ENCODE measurements at places on chromosomes 13 and 19.

- DNase-seq: no peak
These were observed 241.4 kb downstream of the ENOX1 start for GRCh38 chr13:43545317-43545874.

DNA sequence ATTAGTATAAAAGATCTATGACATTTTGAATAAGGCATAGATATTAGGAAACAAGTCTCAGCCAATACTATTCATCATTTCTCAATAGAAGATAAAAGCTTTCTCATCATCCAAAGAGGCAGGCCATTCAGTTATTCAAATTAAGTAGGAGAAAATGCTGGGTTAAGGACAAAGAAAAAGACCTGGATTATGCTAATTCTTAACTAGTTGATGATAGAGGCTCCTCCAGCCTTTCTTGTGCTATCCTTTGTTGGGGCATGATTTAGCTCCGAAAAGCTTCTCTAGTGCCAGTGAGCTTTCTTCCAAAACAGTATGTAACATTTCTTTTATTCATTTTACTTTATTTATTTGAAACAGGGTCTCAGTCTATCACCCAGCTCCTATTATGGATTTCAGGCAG is 223.0 kb downstream of the DCLK1 start:
- DNase-seq: no peak

DNA sequence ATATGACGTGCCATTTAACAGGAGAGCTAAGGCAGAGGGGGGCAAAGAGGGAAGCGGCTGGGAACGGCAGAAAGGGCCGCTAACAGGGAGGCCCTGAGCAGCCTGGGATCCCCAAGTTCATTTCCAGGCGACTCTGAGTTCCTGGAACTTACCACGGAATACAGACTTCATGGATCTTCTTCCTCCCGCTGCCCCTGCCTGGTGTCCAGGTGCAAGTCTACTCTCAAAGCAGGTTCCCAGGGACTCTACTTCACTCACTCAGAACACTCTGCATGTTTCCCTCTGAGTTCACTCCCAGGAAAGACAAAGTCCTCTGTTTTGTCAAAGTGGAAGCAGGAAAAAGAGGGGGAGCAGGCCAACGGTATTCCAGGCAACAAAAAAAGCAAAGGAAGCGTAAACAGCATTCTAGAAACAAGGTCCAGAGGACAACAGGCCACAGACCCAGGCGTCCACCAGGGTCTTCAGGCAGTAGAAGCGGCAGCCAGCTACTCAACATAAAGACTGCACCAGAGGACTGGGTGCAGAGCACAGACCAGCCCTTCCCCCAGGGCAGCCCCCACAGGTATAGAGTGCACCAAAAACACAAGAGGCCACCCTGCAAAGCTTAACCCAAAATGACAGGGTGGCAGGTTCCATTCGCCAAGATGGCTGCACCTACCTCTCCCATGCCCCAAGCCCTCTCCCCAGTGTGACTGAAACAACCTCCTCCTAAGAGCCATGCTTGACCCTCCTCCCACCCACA is 3.0 kb downstream of the MIER2 start:
- DNase-seq: no peak

DNA sequence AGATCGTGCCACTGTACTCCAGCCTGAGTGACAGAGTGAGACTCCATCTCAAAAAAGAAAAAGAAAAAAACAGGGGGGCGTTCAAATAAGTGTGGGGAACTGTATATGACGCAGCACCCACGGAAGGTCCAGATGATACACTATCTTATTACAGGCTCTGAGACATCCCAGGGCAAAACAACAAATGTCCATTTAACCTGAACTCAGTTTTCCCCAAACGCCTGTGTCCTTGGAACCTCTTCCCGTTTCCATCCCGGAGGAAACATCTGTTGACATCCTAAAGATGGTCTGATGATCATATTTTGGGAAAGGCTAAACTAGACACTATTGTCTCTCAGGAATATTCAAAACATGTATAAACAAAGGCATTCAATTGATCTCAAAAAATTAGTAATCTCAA is 72.4 kb downstream of the COL4A1 start:
- no peak for DNase-seq
